SK-N-SH (cell line): ENCODE measurements at places on chromosomes 6 and 20. TPM values are rescaled to one million over a fixed set of nuclear protein-coding genes. Genes with fewer than 3 reads are reported as not detected.

GRCh38 chr6:69465866-69466265 lies 330.9 kb downstream of the LMBRD1 start:
- no peak for DNase-seq
- H3K27ac ChIP-seq: no peak overlapping the region
- H3K4me3 ChIP-seq: no peak overlapping the region
- no peaks in the 10 kb centered on the region for H3K4me1 ChIP-seq

The CCN5 gene
- 0.05 TPM in 2 replicates for polyA plus RNA-seq

DNA sequence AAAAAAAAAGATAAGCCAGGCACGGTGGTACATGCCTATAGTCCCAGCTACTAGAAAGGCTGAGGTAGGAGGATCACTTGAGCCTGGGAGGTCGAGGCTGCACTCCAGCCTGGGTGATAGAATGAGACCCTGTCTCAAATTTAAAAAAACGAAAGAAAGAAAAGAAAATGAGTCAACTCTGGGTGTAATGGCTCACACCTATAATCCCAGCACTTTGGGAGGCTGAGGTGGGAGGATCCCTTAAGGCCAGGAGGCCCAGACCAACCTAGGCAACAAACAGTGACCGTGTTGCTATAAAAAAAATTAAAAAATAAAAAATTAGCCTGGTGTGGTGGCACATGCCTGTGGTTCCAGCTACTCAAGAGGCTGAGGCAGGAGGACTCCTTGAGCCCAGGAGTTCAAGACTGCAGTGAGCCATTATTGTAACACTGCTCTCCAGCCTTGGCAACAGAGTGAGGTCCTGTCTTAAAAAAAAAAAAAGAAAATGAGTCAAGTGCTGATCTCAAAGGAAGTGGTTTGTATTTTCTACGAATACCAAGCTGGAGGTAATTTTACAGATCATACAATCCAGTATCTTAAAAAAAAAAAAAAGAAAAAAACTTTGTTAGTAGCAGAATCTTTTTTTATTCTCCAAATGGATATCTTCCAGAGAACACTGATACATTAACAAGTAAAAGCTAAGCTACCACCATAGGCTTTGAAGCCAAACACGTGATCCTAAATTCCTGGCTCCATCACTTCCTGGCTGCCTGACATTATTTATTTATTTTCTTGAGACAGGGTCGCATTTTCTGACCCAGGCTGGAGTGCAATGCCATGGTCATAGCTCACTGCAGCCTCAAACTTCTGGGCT lies 5.7 kb downstream of the COMMD7 start:
- no peak for DNase-seq
- no peaks in the 10 kb centered on the region for H3K27me3 ChIP-seq
- peak overlapping the region; percentile 75 for H3K27ac ChIP-seq
- H3K4me3 ChIP-seq: no peak overlapping the region
- no peaks in the 10 kb centered on the region for H3K36me3 ChIP-seq

DNA sequence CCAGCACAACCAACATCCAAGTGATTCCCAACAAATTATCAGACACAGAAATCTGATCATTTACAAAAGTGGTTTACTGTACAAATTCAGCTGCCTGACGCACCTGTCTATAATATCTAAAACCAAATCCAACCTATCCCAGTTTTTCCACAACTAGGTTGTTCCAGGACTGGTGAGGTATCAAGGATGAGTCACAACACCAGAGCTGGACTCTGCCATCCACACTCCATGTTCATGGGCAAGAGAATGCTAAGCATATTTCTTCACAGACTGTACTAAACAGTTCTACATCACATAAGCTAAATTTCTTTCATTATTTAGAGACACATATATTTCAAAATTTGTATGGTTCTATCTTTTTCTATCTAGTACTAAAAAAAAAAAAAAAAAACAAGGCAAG lies 141.6 kb downstream of the BTBD9 start:
- no peaks in the 10 kb centered on the region; the same call in 1 of the 2 replicates for H3K4me1 ChIP-seq
- H3K36me3 ChIP-seq: no peaks in the 10 kb centered on the region
- no peak overlapping the region for H3K27ac ChIP-seq
- H3K4me3 ChIP-seq: no peak overlapping the region
- DNase-seq: no peak
- H3K27me3 ChIP-seq: no peaks in the 10 kb centered on the region

The KCNQ5 gene
- 3.2 and 3.7 TPM in 2 replicates for polyA plus RNA-seq

GRCh38 chr6:89921691-89922090 lies 27.4 kb downstream of the GJA10 start:
- H3K4me3 ChIP-seq: no peak overlapping the region
- no peaks in the 10 kb centered on the region for H3K27me3 ChIP-seq
- no peaks in the 10 kb centered on the region for H3K4me1 ChIP-seq
- H3K27ac ChIP-seq: no peak overlapping the region

DNA sequence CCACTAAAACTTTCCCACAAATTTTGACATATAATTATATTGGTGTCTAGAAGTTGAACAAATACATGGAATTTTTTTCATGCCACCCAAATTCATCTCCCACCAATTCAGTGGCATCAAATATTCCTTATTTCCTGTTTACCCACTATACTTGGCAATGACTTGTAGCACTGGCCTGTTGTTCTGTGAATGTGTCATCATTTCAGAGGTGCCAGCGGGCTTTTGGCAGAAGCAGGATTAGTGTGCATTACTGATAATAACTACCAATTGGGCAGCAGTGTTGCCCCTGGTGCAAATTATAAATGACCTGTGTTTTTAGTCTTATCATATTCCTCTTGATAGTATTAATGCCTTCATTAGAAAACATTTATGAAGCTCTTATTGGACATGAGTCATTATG lies 121.3 kb downstream of the TFAP2B start:
- no peaks in the 10 kb centered on the region; the same call in 1 of the 2 replicates for H3K4me1 ChIP-seq
- H3K27me3 ChIP-seq: no peaks in the 10 kb centered on the region
- H3K27ac ChIP-seq: no peak overlapping the region
- H3K4me3 ChIP-seq: no peak overlapping the region
- no peak for DNase-seq

DNA sequence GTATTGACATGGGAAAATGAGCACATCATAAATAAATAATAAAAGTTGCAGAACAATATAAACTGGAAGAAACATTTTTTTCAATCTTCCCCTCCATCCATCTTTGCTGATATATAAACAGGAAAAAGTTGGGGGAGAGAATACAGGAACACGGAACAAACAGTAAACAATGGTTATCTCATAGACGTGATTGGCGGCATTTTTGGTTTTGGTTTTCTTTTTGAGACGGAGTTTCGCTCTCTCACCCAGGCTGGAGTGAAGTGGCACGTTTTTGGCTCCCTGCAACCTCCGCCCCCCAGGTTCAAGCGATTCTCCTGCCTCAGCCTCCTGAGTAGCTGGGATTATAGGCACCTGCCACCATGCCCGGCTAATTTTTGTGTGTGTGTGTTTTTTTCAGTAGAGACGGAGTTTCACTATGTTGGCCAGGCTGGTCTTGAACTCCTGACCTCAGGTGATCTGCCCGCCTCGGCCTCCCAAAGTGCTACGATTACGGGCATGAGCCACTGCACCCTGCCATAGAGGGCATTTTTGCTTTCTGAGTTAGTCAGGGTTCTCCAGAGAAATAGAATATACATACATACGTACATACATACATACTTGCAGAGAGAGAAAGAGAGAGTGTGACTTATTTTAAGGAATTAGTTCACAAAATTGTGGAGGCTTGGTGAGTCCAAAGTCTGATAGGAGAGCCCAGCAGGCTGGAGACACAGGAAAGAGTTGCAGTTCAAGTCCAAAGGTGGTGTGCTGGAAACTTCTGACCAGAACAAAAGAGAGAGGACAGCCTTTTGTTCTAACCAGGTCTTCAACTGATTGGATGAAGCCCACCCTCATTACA lies 22.6 kb downstream of the GNL1 start:
- H3K4me1 ChIP-seq: no peaks in the 10 kb centered on the region
- no peaks in the 10 kb centered on the region for H3K36me3 ChIP-seq
- H3K4me3 ChIP-seq: no peak overlapping the region
